ENCODE measurements at places on chromosomes 4 and X.

DNA sequence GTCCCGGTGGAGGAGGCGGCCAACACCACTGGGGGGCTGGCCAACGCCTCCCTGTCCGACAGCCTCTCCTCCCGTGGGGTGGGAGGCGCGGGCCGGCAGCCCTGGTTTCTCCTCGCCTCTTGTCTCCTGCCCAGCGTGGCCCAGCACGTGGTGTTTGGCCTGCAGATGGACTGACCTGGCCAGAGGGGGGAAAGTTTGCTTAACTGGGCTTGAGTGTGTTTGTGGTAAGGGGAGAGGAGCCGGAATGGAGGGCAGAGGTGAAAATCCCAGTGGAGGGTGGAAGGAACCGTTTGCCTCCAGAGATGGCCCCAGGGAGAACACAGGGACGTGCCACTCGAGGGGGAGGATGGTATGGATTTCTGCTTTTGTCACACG, 27.6 kb downstream of the NYX start:
- peaks cover 9% of the 10 kb centered on the region for H3K4me1 ChIP-seq
- H3K36me3 ChIP-seq, result no peaks in the 10 kb centered on the region
- DNase-seq, result no peak
- no peak overlapping the region for H3K4me3 ChIP-seq
- no peaks in the 10 kb centered on the region for H3K27me3 ChIP-seq

GRCh38 chr4:88907478-88907877, 149.5 kb downstream of the FAM13A start:
- no peak for DNase-seq
- H3K27me3 ChIP-seq, result peaks cover 10% of the 10 kb centered on the region
- H3K27ac ChIP-seq, result no peak overlapping the region
- no peaks in the 10 kb centered on the region for H3K4me1 ChIP-seq
- H3K4me3 ChIP-seq, result no peak overlapping the region
- H3K36me3 ChIP-seq, result no peaks in the 10 kb centered on the region

- DNase-seq, result no peak
- no peak overlapping the region for H3K4me3 ChIP-seq
- no peak overlapping the region for H3K27ac ChIP-seq
- H3K36me3 ChIP-seq, result no peaks in the 10 kb centered on the region
Observed at GRCh38 chrX:27229721-27230120, 233.4 kb downstream of the PPP4R3C start.

DNA sequence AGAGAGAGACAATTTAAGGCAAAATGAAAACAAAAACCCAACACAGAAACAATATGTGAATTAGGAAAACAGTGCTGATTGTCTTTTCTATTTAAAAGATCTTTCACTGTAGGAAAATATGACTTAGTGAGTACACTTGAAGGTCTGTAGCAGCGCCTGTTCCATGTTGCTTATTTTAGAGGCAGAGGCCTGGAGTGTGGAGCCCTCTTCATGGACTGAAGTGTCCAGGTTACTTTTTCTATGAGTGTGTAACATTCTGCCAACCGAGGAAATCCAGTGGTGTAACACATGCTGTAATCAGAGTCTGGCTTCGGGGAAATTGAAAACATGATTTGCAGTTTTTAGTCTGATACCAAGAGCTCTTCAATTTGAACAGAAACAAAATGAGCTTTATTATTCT, 64.0 kb upstream of the GPRIN3 start:
- H3K4me3 ChIP-seq, result no peak overlapping the region
- peaks cover under 1% of the 10 kb centered on the region for H3K4me1 ChIP-seq
- peaks cover 3% of the 10 kb centered on the region for H3K36me3 ChIP-seq
- DNase-seq, result no peak
- H3K27me3 ChIP-seq, result peaks cover 7% of the 10 kb centered on the region

GRCh38 chr4:628821-629635, 3.7 kb downstream of the PDE6B start:
- no peak overlapping the region for H3K4me3 ChIP-seq
- H3K4me1 ChIP-seq, result no peaks in the 10 kb centered on the region
- no peak overlapping the region for H3K27ac ChIP-seq
- peaks cover 8% of the 10 kb centered on the region for H3K36me3 ChIP-seq

- no peak for DNase-seq
- no peak overlapping the region for H3K4me3 ChIP-seq
Observed at GRCh38 chrX:69362354-69362753, 141.8 kb upstream of the NALF2 start.

- H3K36me3 ChIP-seq, result no peaks in the 10 kb centered on the region
- H3K27me3 ChIP-seq, result no peaks in the 10 kb centered on the region
- no peak overlapping the region for H3K4me3 ChIP-seq
- DNase-seq, result no peak
- H3K4me1 ChIP-seq, result no peaks in the 10 kb centered on the region
Observed at GRCh38 chr4:7328913-7329638, 105.7 kb downstream of the PSAPL1 start.

- peaks cover 56% of the 10 kb centered on the region for H3K36me3 ChIP-seq
- DNase-seq, result peak; percentile 59
- peak overlapping the region; percentile 87 for H3K4me3 ChIP-seq
- H3K4me1 ChIP-seq, result peaks cover 71% of the 10 kb centered on the region
- no peaks in the 10 kb centered on the region for H3K27me3 ChIP-seq
Observed at GRCh38 chr4:80072228-80072743, 743 bp downstream of the ANTXR2 start.

DNA sequence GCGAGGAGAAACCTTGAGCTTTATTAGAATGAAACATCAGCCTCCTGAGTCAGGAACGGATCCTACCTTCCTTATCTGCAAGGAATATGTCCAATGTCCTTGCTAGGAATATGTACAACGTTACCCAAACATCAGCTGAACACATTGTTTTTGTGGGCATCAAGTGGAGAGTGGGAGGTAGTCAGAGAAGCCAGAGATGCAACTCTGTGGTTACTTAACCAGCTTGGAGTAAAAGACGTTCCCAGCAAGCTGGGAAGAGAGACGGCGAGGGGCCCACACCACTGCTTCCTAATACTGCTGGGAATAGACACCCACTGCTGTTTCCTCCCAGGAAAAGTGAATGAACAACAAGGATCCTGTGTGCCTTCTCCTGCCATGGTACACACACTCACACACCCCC, 74.4 kb upstream of the PLAC1 start:
- H3K27ac ChIP-seq, result no peak overlapping the region
- no peak for DNase-seq
- H3K4me1 ChIP-seq, result no peaks in the 10 kb centered on the region
- H3K36me3 ChIP-seq, result no peaks in the 10 kb centered on the region

DNA sequence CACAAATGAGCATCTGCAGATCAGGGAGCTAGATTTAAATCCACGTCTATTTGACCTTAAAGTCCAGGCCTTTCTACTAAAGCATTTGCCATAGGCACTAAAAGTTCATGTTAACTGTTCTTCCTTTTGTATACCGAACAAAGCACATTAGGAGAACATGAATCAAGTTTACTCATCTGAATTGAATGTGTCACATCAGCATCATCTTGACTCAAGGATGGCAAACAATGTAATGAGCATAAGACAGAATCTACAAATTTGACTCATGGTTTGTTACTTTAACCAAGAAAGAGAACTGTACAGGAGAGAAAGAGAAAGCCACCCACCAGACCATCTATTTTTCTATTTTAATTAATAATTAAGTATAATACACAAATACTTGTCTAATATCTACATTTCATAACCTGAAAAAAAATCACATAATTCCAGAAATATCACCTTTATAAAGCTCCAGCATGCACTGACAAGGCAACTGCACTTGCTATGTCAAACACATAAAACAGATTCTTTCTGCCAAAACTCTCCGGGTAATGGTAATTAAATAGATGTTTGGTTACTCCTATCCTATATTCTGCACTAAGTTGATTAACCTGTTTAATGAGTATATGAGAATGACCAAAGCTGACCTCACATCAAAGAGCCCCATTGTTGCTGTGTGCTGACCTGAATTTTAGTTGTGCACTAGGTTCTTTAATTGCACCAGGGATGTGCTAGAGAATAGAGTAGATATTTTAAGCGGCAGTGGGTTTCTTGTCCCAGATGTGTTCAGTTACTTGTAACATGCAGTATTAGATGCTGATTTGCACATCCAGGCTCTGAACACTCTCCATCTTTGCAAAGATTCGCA, 42.5 kb upstream of the LEF1 start:
- no peak overlapping the region for H3K27ac ChIP-seq
- no peaks in the 10 kb centered on the region for H3K27me3 ChIP-seq
- H3K4me1 ChIP-seq, result no peaks in the 10 kb centered on the region

DNA sequence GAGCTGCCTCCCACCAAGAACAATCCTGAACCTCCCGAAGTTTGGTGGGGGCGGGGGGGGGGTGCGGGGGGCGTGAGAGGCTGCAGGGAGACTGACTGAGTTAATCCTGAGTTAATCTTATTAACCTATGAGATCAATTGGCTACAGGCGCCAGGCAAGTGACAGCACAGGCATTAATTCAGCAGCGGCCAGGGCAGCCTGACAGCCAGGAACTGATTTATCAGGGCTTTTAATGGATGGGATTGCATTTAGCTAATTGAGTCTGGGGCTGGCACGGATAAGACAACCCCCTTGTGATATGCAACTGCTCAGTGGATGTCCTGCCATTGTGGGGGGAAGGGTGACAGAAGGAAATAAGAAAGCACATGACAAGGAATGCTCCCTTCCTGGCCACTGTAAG, 16.3 kb downstream of the RTL5 start:
- peaks cover 5% of the 10 kb centered on the region for H3K27me3 ChIP-seq
- H3K36me3 ChIP-seq, result peaks cover 3% of the 10 kb centered on the region
- H3K27ac ChIP-seq, result no peak overlapping the region
- no peak for DNase-seq
- H3K4me3 ChIP-seq, result no peak overlapping the region

- no peak overlapping the region for H3K4me3 ChIP-seq
- H3K36me3 ChIP-seq, result no peaks in the 10 kb centered on the region
- H3K27ac ChIP-seq, result no peak overlapping the region
- DNase-seq, result no peak
- peaks cover 17% of the 10 kb centered on the region for H3K27me3 ChIP-seq
Observed at GRCh38 chr4:140738139-140738538, 18.0 kb downstream of the TBC1D9 start.

- H3K4me1 ChIP-seq, result no peaks in the 10 kb centered on the region
- peaks cover 2% of the 10 kb centered on the region for H3K27me3 ChIP-seq
- H3K4me3 ChIP-seq, result no peak overlapping the region
Observed at GRCh38 chr4:185437809-185438208, 12.0 kb upstream of the UFSP2 start.

DNA sequence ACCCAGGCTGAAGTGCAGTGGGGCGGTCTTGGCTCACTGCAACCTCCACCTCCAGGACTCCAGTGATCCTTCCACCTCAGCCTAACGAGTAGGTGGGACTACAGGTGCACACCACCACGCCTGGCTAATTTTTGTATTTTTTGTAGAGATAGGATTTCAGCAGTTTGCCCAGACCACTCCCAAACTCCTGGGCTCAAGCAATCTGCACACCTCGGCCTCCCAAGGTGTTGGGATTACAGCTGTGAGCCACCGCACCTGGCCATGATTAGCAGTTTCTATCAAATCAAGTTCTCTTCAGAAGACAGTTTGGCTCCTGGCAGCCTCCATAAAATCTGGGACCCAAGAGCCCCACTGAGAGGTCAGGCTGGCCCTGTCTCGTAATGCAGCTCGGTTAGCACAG, 26.4 kb upstream of the TRIM2 start:
- no peaks in the 10 kb centered on the region for H3K36me3 ChIP-seq
- H3K4me3 ChIP-seq, result no peak overlapping the region
- no peak for DNase-seq

GRCh38 chrX:70437011-70437410, 7.6 kb upstream of the DLG3 start:
- peaks cover 32% of the 10 kb centered on the region for H3K27me3 ChIP-seq
- no peaks in the 10 kb centered on the region for H3K36me3 ChIP-seq
- no peak overlapping the region for H3K4me3 ChIP-seq
- H3K4me1 ChIP-seq, result peaks cover 45% of the 10 kb centered on the region
- no peak for DNase-seq
- no peak overlapping the region for H3K27ac ChIP-seq

DNA sequence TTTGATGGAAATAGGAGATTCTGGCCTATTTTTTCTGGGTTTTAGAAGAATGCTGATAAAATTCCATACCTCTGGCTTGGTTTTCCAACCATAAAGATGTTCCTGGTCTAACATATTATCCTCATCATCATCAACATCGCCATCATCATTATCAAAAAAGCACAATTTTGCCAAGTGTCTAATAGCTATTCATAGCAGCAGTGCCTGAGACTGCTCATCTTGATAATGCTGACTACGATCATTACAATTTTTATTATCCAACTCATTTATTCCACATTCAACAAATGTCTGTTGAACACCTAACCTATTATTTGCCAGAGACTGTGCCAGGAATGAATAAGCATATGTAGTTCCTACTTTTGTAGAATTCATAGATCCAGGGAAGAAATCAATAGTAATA, 303.5 kb upstream of the GATB start:
- H3K4me3 ChIP-seq, result no peak overlapping the region
- H3K27me3 ChIP-seq, result peaks cover 3% of the 10 kb centered on the region
- H3K36me3 ChIP-seq, result peaks cover under 1% of the 10 kb centered on the region
- H3K27ac ChIP-seq, result no peak overlapping the region
- H3K4me1 ChIP-seq, result peaks cover 39% of the 10 kb centered on the region
- DNase-seq, result no peak

- peaks cover 17% of the 10 kb centered on the region for H3K4me1 ChIP-seq
- no peak overlapping the region for H3K4me3 ChIP-seq
- no peak for DNase-seq
- no peak overlapping the region for H3K27ac ChIP-seq
Observed at GRCh38 chrX:125289920-125290319, 29.8 kb upstream of the TEX13C start.

GRCh38 chr4:183180096-183180495, 81.0 kb downstream of the WWC2 start:
- peaks cover 55% of the 10 kb centered on the region for H3K27me3 ChIP-seq
- H3K27ac ChIP-seq, result no peak overlapping the region
- no peaks in the 10 kb centered on the region for H3K36me3 ChIP-seq
- H3K4me1 ChIP-seq, result peaks cover 20% of the 10 kb centered on the region

DNA sequence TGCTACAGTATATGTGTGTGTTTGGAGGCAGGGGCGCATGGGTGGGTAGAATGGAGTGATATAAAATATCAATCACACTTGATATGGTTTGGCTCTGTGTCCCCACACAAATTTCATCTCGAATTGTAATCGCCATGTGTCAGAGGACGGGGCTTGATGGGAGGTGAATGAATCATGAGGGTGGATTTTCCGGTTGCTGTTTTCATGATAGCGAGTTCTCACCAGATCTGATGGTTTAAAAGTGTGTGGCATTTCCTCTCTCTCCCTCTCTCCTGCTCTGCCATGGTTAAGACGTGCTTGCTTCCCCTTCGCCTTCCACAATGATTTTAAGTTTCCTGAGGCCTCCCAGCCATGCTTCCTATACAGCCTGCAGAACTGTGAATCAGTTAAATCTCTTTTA, 14.8 kb downstream of the SOWAHB start:
- H3K27me3 ChIP-seq, result peaks cover 12% of the 10 kb centered on the region
- H3K36me3 ChIP-seq, result no peaks in the 10 kb centered on the region
- H3K4me3 ChIP-seq, result no peak overlapping the region
- H3K4me1 ChIP-seq, result no peaks in the 10 kb centered on the region

- no peaks in the 10 kb centered on the region for H3K4me1 ChIP-seq
- H3K36me3 ChIP-seq, result no peaks in the 10 kb centered on the region
- H3K27me3 ChIP-seq, result no peaks in the 10 kb centered on the region
- no peak for DNase-seq
Observed at GRCh38 chrX:105618393-105619101, 203.8 kb upstream of the NRK start.

Measured in activated CD4-positive, alpha-beta memory T cell treated with anti-CD3 and anti-CD28 coated beads, Interleukin-2, amount 10 ng/mL, durations not matched to agents 7 days and 5 days (primary cell).